ENCODE measurements at places on chromosomes 16 and 17.

DNA sequence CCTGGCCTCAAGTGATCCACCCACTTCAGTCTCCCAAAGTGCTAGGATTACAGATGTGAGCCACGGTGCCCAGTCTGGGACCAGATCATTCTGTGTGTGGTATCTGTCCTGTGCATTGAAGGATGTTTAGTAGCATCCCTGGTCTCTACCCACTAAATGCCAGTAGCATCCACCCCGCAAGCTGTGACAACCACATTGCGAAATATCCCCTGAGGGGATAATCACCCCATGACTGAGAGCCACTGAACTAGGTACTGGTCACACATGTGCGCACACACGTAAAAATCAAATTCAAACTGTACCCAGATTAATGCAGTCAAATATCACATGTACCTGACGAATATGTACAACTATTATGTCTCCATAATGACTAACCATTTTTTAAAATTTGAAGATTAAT lies 35.8 kb downstream of the TEKT5 start:
- no peak for DNase-seq

DNA sequence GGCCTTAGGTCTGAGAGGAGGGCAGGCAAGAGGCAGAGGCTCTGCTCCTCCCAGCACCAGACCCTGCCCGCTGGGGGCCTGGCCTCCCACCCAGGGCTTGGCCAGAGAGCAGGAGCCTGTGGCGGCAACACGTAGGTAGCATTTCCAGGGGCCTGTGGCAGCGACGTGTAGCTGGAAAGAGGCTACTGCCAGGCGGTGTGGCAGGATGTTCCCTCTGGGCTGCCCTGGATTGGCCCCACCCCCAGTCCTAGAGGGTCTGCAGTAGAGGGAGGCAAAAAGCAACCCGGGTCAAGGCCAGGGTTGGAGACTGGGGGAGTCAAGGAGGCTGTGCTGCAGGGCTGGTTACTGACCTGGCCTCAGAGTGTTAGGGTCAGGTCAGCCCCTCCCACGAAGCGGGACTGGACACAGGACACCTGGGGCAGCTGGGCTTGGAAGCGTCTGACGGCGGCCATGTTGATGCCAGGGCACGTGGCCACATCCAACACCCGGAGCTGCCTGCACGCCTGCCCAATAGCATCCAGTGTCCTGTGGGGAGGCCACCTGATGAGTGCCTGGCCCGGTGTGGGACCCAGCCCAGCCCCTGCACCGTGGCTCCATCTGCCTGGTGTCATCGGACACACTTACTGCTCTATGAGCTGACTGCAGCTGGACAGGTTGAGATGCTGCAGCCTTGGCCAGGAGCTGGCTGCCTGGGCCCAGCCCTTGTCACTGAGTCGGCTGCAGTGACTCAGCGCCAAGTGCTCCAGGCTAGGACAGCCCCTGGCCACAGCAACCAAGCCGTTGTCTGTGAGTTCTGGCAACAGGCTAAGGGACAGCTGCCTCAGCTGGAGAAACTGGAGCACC lies 8.5 kb downstream of the ELMO3 start:
- DNase-seq = no peak

- no peak for DNase-seq
Observed at GRCh38 chr16:49488336-49488735, 114.7 kb downstream of the C16orf78 start.

DNA sequence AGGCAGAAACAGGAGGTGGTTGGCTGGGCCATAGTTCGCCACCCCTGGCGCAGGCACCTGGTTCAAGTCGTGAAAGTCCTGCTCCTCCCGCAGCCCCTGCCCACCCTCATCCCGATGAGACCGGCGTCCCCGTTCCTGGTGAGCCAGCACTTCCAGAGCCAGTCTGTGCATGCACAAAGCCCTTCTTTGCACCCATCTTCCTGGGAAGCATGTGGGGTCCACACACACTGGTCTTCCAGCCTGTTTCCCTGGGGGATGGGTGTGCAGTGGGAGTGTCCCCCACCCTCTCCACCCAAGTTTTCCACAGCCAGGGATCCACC lies 1.6 kb upstream of the ZG16B start:
- DNase-seq = no peak

- no peak for DNase-seq
Observed at GRCh38 chr16:82510789-82511305, 115.9 kb upstream of the CDH13 start.

DNA sequence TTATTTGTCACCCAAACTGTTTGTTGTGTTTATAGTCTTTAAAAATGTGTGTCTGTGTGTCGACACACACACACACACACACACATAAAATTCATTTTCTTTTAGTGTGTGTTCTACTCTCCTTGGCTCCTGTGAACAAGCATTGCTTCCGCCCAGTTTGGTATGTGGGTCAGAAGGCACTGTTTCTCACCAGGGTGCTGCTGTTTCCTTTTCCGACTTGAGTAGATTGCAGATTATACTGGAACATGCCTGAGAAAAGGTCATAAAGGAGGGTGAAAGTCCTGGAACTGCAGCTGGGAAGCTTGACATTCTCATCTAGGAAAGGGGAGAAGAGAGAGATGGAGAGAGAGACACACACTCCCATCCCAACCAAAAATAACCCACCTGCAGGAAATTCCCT lies 330.3 kb downstream of the BCAS3 start:
- no peak for DNase-seq

- no peak for DNase-seq
Observed at GRCh38 chr17:613725-614124, 100.9 kb downstream of the VPS53 start.

DNA sequence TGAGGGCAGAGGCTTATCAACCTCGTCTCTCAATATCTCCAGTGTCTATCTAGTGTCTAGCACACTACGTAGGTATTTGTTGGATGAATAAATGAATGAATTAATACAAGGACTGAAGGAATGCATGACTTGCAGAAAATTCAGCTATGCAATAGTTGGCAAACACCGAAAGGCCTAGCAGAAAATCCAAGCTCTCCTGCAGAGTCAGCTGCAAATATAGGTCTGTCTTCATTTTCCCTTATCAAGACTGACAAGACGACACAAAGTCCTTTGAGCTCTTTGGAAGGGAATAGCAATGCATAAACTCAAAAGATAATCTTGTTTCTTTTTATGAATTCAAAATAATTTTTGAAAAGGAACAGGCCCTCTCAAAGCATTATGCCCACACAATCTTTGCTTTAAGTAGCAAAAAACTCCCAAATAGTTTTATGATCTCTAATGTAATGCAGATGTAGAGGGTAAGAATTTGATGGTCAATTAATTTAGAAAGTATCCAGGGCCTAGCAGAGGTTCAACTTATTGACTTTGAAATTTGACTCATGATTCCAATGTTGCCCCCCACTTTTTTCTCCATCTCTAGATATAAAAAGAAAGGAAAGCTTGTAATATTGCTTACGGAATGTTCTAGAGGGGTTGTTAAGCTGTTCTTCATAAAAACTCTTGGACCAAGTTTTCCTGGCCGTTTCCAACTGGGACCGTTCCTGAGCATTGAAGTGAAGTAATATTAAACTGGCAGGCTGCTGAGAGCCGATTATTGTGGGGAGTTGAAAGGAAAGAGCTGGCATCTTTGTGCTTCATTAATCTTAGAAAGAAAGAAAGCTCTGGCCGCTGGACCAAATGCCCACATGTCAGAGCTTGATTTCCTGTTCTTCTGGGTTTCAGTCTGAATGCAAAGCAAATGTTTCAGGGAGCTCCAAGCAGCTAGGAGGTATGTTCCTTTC lies 227.3 kb downstream of the HS3ST3A1 start:
- no peak for DNase-seq

DNA sequence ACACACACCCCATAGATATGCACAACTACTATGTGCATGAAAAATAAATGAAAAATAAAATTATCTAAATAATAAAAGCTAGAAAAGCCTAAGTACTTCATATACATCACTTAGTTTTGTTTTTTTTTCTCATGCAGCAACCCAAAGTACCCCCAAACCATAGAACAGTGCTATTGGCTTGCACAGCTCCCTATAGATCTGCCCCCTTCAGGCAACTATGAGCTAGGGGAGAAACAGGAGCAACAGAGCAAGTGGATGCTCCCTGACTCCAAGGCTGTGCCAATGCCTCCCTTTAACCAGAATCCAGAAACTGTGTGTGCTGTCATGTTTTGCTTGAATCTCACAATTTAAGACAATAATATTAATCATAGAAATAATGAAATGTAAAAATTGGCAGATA lies 605.5 kb downstream of the TOX3 start:
- no peak for DNase-seq

GRCh38 chr16:15658149-15658548 lies 8.1 kb downstream of the NDE1 start:
- no peak for DNase-seq

Measured in NCI-H345 (cell line).